Right renal pelvis (tissue), 4 donors: ENCODE measurements at places on chromosomes 2 and 18.

DNA sequence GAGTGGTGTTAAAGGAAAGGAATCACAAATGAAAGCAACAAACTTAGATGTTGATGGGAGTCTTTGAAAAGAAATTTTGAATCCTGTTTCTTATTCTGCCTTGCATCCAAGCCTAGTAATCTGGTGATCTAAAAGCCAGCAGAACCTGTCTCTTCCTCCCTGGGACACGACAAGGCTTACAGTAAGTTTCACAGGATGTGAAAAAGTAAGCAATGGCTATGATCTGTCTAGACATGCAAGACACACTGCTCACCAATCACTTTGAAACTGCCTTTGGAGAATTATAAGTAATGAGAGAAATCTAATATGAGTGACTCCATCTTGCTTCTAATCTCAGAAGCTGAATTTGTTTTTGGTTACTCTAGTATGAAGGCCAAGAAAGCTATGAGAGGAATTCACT lies 103.7 kb downstream of the KCNH7 start:
- DNase-seq, result no peak

DNA sequence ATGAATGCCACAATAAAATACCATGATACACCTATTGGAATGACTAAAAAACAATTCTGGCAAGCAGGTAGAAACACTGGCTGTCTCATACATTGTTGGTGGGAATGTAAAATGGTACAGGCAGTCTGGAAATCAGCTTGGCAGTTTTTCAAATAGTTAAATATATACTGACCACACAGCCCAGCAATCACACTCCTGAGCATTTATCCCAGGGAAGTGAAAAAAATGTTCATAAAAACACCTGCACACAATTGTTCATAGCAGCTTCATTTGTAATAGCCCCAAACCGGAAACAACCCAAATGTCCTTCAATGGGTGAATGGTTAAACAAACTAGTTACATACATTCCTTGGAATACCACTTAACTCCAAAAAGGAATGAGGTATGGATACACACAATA lies 137.2 kb downstream of the TFCP2L1 start:
- DNase-seq, result no peak

- no peak for DNase-seq
Observed at GRCh38 chr2:22198381-22199283, 1074.9 kb downstream of the TDRD15 start.

DNA sequence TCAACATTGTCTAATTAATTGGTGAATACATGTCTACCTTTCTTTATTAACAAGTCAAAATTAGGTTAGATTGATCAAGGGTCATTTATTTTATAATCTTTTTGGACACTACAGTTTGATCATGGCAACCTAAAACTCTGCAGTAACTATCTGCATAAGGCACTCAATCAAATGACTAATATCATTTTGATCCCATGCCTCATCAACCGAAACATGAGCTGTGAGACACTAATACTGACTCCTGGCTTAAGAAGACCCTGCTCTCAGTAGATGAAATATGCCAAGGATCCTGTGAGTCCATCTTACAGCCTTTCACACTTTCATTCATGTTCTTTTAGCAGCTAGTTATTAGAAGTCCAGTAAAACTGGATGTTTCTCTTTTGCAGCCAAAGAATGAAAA lies 169.4 kb upstream of the CAVIN2 start:
- no peak for DNase-seq

- no peak for DNase-seq
Observed at GRCh38 chr2:183604065-183604464, 479.8 kb downstream of the NUP35 start.

- peak; percentile 62 for DNase-seq
Observed at GRCh38 chr18:63155169-63155852, 164.3 kb downstream of the BCL2 start.

DNA sequence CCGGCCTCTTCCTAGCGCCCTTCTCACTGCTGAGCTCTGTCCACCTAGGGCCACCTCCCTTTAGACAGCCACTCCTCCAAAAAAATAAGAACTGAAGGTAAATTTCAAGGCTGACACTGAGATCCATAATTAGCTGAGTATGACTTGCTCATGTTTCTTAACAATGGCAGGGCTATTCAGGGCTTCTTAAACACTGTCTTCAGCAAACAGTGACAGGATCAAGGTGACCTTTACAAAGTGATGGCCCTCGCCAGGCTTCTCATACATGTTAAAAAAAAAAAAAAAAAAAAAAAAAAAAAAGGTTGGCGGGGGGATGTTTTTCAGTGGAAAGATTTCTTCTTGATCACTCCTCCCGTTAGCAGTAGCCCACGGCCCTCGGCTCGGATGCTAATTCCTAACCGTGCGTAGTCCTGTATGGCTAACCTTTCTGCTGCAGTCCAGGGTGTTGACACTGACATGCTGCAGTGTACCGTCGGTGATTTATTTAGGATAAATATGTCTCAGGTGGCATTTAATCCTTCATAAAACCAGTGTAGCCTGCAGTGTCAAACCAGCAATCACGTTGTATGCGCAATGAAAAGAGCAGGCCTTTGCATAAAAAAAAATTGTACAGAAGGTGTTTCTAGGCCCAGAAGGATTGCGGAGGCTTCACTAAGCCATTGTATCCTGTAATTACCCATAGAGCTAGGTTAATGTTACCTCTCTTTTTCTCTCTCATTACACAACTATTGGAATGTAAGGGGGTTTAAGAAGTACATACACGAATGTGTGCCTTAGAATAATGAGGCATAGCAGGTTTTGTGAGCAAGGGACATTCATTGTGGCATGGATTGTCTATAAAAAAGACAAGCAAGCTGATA lies 142.7 kb downstream of the PTGR3 start:
- DNase-seq, result no peak
